ENCODE measurements at places on chromosomes 4 and X.

GRCh38 chr4:186628058-186628711 is 72.8 kb upstream of the MTNR1A start:
- DNase-seq = no peak

GRCh38 chr4:69910016-69910782 is 20.7 kb upstream of the CSN1S1 start:
- no peak for DNase-seq

- DNase-seq = no peak
These were observed 38.1 kb downstream of the RNF212 start for GRCh38 chr4:1075225-1075624.

DNA sequence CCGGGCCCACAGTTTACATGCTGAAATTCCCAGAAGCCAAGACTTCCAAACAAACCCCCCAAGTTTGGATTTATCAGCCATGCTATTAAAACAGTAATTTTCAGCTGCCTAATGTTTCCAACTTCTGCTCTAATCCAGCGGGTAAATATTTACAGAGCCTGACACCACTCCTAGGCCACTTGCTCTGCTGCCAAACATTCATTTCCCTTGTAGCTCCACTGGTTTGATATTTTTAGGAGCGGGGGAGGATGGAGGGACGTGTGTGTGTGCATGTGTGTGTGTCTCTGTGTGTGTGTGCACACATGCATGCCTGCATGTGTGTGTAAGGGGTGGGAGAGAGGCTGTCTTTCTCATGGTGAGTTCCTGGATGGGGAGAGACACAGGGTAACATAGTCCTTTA is 115.7 kb upstream of the PJA1 start:
- DNase-seq = no peak

DNA sequence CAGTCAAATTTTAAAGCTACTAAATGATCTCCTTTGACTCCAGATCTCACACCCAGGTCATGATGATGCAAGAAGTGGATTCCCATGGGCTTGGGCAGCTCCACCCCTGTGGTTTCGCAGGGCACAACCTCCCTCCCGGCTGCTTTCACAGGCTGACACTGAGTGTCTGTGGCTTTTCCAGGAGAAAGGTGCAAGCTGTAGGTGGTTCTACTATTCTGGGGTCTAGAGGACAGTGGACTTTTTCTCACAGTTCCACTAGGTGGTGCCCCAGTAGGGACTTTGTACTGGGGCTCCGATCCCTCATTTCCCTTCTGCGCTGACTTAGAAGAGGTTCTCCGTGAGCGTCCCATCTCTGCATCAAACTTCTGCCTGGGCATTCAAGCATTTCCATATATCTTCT is 845.2 kb downstream of the PCDH18 start:
- DNase-seq = no peak

DNA sequence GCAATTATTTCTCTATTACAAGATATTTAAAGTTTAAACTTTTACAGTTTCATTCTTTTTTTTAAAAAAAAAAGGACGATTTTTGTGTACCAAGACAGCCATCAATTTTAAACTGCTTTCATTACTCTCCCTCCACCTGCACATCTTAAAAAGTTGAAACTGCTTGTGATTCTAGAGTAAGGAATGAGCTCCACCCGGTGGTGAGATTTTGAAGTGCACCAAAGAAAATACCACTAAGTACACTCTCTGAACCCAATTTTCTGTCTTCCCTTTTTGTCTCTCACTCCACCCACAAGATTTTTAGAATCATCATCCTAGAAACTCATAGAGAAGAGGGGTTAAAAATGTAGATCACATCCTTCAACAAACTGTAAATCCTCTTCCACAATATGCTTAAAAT is 91.3 kb upstream of the WDR44 start:
- no peak for DNase-seq
